ENCODE measurements at places on chromosomes 2 and 18. TPM values are rescaled to one million over a fixed set of nuclear protein-coding genes. Genes with fewer than 3 reads are reported as not detected.

Gene DHRS9
- 0.60 TPM for polyA plus RNA-seq

Gene TM4SF20
- polyA plus RNA-seq = not detected

Gene ABCG8
- 28.1 TPM for polyA plus RNA-seq

Gene LOXL3
- polyA plus RNA-seq = 0.31 TPM

Gene PREB
- polyA plus RNA-seq = 40.3 TPM

Gene ALPI
- 0.02 TPM for polyA plus RNA-seq

Gene POTEJ
- not detected for polyA plus RNA-seq

Gene GPR55
- polyA plus RNA-seq = not detected

Gene OXER1
- polyA plus RNA-seq = 8.1 TPM

- no peak for DNase-seq
- no peaks in the 10 kb centered on the region for H3K27me3 ChIP-seq
- H3K4me1 ChIP-seq = no peaks in the 10 kb centered on the region
- no peak overlapping the region for H3K27ac ChIP-seq
- H3K4me3 ChIP-seq = no peak overlapping the region
- no peaks in the 10 kb centered on the region for H3K36me3 ChIP-seq
Observed at GRCh38 chr2:207206011-207206410, 40.3 kb upstream of the KLF7 start.

GRCh38 chr2:169286624-169287231, 75.6 kb downstream of the LRP2 start:
- no peak overlapping the region for H3K27ac ChIP-seq
- no peaks in the 10 kb centered on the region for H3K27me3 ChIP-seq
- no peak overlapping the region for H3K4me3 ChIP-seq
- H3K36me3 ChIP-seq = no peaks in the 10 kb centered on the region
- no peak for DNase-seq

GRCh38 chr2:234029150-234029733, 21.3 kb upstream of the SPP2 start:
- H3K4me1 ChIP-seq = no peaks in the 10 kb centered on the region
- no peak for DNase-seq
- H3K36me3 ChIP-seq = no peaks in the 10 kb centered on the region
- no peak overlapping the region for H3K27ac ChIP-seq

- no peak for DNase-seq
- no peaks in the 10 kb centered on the region for H3K4me1 ChIP-seq
- no peak overlapping the region for H3K4me3 ChIP-seq
- no peaks in the 10 kb centered on the region for H3K36me3 ChIP-seq
- no peak overlapping the region for H3K27ac ChIP-seq
Observed at GRCh38 chr2:234329202-234329960, 167.5 kb downstream of the ARL4C start.

DNA sequence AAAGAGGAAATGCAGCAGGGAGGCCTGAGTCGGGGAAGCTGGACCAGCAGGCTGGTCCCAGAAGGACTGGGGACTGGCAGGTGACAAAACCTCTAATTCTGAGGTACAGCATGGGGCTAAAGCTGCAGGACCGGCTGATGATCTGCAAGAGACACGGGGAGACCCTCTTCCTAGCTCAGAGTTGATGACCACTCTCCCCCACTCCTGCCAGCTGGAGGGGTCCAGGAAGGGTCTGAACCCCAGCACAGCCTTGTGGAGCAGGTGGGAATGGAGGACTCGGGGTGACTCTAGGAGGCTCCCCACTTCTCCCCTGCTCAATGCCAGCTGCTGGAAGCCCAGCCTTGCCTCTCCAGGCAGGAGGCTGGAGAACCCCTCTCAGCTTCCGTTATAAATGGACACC, 67.7 kb downstream of the TWIST2 start:
- no peak for DNase-seq
- no peak overlapping the region for H3K4me3 ChIP-seq
- H3K27me3 ChIP-seq = no peaks in the 10 kb centered on the region
- no peak overlapping the region for H3K27ac ChIP-seq

DNA sequence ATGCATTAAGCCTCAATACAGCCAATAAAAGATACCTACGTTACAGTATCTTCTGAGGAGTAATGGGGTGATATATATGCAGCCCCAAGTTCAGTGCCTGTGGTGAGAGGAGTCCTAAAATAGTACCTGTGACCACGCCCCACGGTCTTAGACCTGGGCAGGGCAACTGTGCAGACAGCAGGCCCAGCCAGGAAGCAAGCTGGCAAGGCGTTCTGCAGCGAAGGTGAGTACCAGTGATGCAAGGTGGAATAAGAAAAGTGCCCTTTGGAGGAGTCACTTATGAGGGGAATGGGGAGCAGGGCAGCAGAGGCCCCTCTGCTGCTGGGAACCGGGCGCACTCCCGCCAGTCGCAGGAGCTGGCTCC, 12.7 kb upstream of the MAP3K2 start:
- no peak for DNase-seq
- H3K27ac ChIP-seq = no peak overlapping the region
- no peaks in the 10 kb centered on the region for H3K4me1 ChIP-seq
- no peak overlapping the region for H3K4me3 ChIP-seq
- no peaks in the 10 kb centered on the region for H3K27me3 ChIP-seq

DNA sequence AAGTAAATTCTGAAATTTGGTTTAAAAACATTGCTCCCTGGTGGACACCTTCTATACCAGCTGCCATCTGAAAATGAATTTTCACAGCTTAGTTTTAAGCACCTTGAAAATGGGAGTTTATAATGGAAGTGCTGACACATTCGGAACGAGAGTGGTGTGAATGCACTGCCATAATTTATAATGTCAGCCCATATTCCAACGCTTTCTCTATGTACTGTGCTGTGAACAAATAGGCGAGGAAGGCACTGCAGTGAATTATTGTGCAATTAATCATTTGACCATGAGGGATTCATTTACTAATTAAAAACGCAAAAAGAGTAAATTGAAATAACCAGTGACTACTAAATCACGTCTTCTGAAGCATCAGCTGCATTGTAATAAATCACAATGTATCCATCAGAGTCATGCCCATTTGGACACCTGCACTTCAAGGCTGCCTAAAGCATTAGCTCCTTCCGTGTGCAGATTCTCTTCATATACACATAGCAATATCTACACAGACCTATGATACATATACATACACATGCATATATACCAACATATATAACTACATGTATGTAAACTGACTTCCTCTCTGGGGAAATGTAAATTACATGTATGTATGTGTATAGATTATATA, 699.8 kb downstream of the GALR1 start:
- H3K4me1 ChIP-seq = no peaks in the 10 kb centered on the region
- DNase-seq = no peak
- no peak overlapping the region for H3K27ac ChIP-seq
- no peak overlapping the region for H3K4me3 ChIP-seq
- H3K36me3 ChIP-seq = no peaks in the 10 kb centered on the region
- no peaks in the 10 kb centered on the region for H3K27me3 ChIP-seq

- no peak overlapping the region for H3K27ac ChIP-seq
- no peak for DNase-seq
- H3K4me3 ChIP-seq = no peak overlapping the region
- H3K4me1 ChIP-seq = no peaks in the 10 kb centered on the region
- H3K36me3 ChIP-seq = no peaks in the 10 kb centered on the region
Observed at GRCh38 chr18:60189856-60190255, 182.7 kb downstream of the MC4R start.

GRCh38 chr18:24075767-24076597, 61.4 kb downstream of the TTC39C start:
- no peak for DNase-seq
- H3K4me1 ChIP-seq = no peaks in the 10 kb centered on the region

DNA sequence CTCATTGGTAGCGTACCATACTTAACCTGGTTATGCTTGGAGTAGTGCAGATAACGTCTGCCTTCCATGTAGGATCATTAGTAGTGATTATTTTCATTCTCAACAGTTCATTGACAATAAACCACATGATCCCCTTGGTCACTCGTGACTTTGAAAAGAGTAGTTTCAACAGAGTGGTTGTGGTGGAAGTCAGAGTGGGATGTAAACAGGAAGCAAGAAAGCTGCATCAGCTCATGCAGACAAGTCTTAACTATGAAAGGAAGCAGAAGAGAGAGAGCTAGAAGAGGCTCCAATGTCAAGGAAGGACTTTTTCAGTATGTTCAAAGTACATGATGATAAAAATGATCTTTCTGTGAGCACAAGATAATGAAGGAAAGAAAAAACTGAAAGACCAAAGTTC, 287.4 kb downstream of the MBD2 start:
- no peaks in the 10 kb centered on the region for H3K4me1 ChIP-seq
- DNase-seq = no peak
- H3K27ac ChIP-seq = no peak overlapping the region
- no peak overlapping the region for H3K4me3 ChIP-seq

GRCh38 chr2:171391532-171391931, 42.3 kb downstream of the METTL8 start:
- DNase-seq = no peak
- no peaks in the 10 kb centered on the region for H3K27me3 ChIP-seq
- no peak overlapping the region for H3K4me3 ChIP-seq
- no peaks in the 10 kb centered on the region for H3K36me3 ChIP-seq

GRCh38 chr2:25738383-25739343, 65.3 kb upstream of the DTNB start:
- DNase-seq = no peak
- H3K4me3 ChIP-seq = no peak overlapping the region
- H3K27me3 ChIP-seq = no peaks in the 10 kb centered on the region
- peaks cover 10% of the 10 kb centered on the region for H3K36me3 ChIP-seq

GRCh38 chr2:37590119-37590571, 81.3 kb downstream of the CDC42EP3 start:
- H3K36me3 ChIP-seq = no peaks in the 10 kb centered on the region
- no peak overlapping the region for H3K27ac ChIP-seq
- no peak overlapping the region for H3K4me3 ChIP-seq
- H3K4me1 ChIP-seq = no peaks in the 10 kb centered on the region

DNA sequence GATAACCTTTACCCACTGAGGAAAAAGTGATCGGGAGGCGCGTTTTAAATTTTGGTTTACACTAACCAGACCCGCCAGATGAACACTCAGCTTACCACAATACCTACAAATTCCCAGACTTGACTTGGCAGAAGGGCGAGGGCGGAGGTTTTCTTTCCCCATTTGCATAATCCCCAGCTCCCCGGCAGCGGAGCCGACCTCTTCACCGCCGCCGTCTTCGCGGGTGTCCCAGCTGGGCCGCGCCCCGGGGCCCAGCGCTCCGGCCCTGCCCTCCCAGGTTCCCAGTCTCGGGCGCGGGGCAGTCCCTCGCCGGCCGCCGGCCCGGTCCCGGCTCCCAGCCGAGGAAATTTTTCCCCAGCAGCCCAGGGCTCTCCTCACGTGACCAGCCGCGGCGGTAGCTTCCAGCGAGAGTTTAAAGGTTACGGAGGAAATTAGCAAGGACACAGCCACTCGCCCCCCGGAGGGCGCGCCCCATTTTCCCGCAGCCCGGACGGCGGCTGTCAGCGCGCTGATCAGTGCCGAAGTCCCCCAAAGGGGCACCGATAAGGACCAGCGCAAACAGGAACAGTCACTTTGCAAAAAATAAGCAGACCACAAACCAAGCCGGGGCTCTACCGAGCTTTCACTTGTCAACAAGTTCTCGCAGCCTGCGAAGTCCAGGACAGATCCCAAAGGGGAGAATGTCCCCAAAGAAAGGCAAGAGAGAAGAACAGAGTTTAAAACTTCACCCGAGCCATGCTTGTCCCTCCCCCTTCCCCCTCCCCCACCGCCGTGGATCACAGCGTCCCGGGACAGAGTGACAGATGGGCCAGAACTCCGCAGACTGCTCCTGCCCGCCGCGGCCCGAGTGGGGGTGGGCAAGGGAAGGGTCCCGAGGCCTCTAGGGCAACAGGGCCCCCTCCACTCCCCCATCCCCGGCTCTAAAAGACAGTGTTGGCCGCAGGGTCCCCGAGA, 1.3 kb upstream of the PRKCE start:
- peak; percentile 61 for DNase-seq
- H3K4me3 ChIP-seq = peak overlapping the region; percentile 83
- no peaks in the 10 kb centered on the region for H3K27me3 ChIP-seq
- peak overlapping the region; percentile 98 for H3K27ac ChIP-seq
- H3K4me1 ChIP-seq = peaks cover 25% of the 10 kb centered on the region

- no peaks in the 10 kb centered on the region for H3K36me3 ChIP-seq
- no peak for DNase-seq
- no peaks in the 10 kb centered on the region for H3K27me3 ChIP-seq
- no peaks in the 10 kb centered on the region for H3K4me1 ChIP-seq
- no peak overlapping the region for H3K4me3 ChIP-seq
Observed at GRCh38 chr2:33729353-33729752, 130.3 kb upstream of the FAM98A start.

GRCh38 chr18:28582724-28583123, 405.8 kb upstream of the CDH2 start:
- no peaks in the 10 kb centered on the region for H3K4me1 ChIP-seq
- DNase-seq = no peak

DNA sequence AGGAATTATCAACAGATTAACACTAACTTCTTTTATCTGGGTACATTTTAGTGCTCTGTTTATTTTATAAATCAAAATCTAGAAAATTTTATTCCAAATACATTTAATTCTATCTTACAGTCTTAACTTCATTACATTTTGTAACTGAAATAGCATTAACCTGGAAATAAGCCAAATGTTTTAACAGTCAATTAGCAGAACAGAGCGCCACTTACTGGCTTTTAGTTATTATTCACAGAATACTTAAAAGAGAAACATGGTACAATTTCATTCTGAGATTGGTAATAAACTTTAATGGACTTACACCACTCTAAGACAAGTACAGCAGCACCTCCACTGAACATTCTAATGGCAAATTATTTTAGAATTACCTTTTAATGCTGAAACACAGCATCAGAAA, 38.6 kb downstream of the SS18 start:
- H3K4me3 ChIP-seq = no peak overlapping the region
- H3K4me1 ChIP-seq = no peaks in the 10 kb centered on the region
- no peak for DNase-seq
- no peaks in the 10 kb centered on the region for H3K27me3 ChIP-seq

GRCh38 chr18:778194-778927, 33.7 kb downstream of the YES1 start:
- H3K27ac ChIP-seq = no peak overlapping the region
- no peak overlapping the region for H3K4me3 ChIP-seq
- no peak for DNase-seq
- H3K4me1 ChIP-seq = peaks cover 7% of the 10 kb centered on the region
- H3K36me3 ChIP-seq = no peaks in the 10 kb centered on the region

- H3K4me3 ChIP-seq = no peak overlapping the region
- no peak for DNase-seq
- H3K36me3 ChIP-seq = no peaks in the 10 kb centered on the region
Observed at GRCh38 chr2:163368655-163369054, 367.2 kb downstream of the FIGN start.
